ENCODE measurements at places on chromosomes 5 and 9.

- DNase-seq = no peak
These were observed 34.0 kb downstream of the CDK5RAP2 start for GRCh38 chr9:120545701-120546550.

DNA sequence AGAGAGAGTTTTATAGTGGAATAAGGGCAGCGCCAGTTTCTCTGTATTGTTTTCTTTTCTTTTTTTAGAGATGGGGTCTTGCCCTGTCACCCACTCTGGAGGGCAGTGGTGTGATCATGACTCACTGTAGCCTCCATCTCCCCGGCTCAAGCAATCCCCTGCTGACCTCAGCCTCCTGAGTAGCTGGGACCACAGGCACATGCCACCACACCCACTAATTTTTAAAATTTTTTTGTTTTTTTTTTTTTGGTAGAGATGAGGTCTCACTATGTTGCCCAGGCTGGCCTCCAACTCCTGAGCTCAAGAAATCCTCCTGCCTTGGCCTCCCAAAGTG lies 119.0 kb downstream of the PIK3R1 start:
- no peak for DNase-seq

DNA sequence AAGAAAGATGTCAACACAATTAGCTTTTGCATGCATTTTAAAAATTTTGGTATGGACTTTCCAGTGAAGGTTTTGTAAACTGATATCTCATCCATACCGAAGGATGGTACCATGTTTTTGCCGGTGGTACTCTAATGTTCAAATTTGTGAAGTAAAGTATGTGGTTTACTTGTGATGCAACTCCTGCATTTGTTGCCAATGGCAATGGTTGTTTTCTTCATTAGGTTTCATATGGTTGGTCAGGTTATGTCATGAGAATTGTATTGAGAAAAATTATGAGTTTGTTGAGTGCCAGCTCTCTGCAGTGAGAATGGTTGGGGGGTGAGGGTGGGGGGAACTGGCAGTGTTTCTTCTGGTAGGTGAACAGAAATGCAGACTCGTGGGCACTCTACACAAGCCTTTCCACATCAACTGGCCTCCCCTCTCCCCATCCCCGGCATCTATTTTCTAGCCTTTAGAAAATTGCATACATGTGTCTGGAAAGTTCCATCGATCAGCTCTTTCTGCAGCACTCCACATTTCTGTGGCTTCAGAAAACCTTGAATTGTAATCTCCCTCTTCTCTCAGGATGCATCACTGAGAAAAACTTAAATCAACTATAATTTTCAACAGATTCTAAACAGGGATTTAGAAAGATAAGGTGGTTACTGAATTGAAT lies 107.7 kb downstream of the PDE4D start:
- no peak for DNase-seq

DNA sequence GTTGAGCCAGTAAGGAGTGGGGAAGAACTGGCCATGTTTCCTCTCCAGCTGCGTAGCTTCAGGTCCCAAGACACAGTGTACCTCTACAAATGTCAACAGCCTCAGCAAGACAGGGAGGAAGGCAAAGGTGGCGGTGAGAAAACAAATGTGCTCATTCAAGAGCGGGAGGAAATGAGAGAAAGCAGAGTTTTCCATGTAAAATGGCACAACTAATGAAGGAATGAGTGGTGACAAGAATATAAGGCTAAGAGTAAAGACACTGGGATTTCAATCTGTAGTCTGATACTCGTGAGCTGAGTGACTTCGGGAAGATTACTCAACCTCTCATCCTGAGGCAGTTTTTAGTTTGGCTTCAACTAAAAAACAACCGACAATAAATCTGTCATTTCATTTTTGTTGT lies 67.6 kb downstream of the DPYSL3 start:
- no peak for DNase-seq

DNA sequence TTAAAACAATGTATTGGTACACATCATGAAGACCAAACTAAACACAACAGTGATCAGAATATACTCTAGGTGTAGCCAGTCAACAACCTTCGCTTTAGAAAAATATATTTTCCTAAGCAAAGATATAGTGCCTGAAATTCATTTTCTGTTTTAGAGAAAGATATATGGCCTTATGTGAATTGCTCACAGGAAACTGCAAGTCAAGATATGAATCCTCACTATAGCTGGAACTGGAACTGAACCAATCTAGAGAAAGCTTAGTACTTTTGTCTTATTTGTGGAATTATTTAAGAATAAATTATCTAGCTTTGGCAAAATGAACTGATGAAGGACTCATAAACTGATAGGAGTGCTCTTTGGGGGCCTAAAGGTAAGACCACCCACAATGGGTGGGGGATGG lies 27.3 kb downstream of the GZMK start:
- no peak for DNase-seq

DNA sequence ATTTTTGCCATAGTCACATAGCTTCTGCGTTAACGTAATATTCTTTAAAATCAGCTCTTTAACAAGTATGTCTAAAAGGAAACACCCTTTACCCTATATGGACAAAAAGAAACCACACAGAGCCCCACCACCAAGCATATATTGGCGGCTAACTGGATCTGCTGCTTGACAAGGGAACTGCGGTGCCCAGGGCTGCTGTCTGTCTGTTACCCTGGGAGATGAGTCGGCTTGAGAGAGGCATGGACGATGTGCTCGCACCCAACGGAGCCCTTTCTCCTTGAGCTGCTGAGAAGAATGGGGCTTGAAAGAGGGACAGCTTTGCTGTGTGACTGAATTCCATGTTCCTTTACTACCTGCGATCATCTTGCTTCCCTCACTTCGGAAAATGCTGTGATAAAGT lies 158.6 kb upstream of the SHB start:
- no peak for DNase-seq

GRCh38 chr9:120307599-120307998 lies 272.4 kb downstream of the CDK5RAP2 start:
- no peak for DNase-seq

GRCh38 chr5:31449962-31450361 lies 81.9 kb downstream of the DROSHA start:
- no peak for DNase-seq

GRCh38 chr5:40078898-40079575 lies 600.7 kb upstream of the PTGER4 start:
- no peak for DNase-seq

DNA sequence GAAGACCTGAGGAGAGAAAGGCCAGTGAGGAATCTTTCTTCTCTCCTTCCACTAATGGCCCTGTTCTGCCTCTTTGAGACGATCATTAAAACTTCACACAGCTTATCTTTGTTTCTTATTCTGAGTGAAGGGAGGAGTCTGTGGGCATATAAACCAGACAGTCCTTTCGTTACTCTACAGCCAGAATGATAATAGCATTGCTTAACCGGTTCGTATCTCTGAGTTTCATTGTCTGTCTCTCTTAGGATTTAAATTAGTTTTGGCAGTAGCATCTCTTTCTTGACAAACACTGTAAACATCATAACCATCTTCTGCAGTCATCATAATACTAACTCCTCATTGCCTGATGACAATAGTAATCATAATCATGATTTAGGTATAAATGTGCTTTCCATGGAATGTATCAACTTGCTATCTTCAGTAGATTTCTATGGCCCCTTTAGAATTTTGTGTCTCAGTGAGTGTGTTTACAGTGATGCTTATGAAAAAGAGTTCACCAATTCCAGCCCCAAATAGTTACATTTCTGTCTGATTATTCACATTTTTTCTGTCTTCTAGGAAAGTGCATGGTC lies 618.8 kb upstream of the KLF4 start:
- DNase-seq = no peak

DNA sequence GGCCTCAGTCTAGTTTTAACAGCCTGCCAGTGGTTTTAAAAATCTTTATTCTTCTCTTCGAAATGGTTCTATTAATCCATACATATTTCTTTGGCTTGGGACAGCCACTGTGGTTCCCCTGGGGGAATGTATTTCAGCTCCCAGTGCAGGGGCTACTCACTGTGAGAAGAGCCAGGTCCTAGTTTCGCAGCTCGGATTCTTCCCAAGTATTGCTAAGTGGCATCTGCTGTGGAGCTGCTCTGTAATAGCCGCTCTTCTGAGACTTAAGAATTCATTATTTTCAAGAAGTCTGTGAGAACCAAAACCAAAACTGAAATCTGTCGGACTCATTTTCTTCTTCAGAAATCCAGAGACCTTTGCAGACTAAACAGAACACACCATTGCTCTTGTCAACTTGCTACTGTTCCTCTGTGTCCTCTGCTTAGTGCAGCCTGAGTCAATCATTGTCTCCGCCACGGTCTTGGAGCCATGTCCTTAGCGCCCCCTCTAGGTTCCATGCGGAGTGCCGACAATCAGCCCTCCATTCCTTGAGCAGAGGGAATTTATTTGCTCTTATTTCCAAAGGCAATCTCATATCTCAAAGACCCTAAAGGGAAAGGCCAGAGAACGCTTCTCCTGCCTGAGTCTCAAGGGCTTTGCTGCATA lies 478.2 kb downstream of the SPATA31D1 start:
- no peak for DNase-seq

GRCh38 chr5:157592594-157592993 lies 17.0 kb upstream of the ADAM19 start:
- DNase-seq = no peak

DNA sequence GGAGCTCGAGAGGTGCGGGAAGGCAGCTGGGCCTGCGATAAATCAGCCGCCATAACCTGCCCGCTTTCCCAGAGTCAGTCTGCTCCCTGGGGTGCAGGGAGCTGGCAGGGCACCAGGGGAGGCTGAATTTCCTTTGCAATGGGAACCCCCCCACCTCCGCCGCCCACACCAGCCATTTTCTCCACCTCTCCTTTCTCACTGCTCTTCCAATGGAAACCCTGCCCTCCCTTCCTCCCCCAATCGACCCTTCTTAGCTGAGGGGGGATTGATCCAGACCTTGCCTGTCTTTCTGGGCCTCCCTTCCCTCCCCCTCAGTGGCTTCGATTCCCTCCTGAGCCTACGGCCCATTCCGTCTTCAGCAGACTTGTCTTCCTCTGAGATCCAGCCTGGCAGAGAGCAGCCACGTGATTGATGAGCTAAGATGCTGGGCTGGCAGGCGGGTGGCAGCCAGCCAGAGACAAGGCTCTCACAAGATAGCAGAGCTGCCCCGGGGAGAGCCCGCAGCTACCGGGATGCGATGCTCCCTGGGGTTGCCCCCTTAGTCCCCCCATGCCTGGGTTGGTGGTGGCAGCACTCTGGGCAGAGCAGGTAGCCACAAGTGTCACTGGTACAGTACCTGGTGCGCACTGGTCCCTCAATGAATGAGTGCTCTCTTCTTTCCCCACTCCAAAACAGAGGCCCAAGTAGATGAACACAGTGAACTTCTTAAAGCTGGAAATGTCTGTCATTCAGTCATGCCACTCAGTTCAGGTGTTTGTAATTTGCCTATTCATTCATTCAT lies 53.7 kb upstream of the FABP6 start:
- peak; percentile 76 for DNase-seq

DNA sequence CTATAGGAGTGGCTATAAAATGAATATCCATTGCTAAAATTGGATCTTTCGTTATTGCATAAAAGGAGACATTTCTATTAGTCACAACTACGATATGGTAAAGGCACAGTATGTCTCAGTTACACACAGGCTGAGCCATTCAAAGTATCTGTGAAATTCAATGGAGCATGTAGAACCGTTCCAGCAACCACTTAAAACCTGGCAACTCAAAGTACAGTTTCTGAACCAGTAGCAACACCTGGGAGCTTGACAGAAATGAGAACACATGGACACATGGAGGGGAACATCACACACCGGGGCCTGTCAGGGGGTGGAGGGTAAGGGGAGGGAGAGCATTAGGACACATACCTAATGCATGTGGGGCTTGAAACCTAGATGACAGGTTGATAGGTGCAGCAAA lies 15.4 kb downstream of the POC5 start:
- no peak for DNase-seq

DNA sequence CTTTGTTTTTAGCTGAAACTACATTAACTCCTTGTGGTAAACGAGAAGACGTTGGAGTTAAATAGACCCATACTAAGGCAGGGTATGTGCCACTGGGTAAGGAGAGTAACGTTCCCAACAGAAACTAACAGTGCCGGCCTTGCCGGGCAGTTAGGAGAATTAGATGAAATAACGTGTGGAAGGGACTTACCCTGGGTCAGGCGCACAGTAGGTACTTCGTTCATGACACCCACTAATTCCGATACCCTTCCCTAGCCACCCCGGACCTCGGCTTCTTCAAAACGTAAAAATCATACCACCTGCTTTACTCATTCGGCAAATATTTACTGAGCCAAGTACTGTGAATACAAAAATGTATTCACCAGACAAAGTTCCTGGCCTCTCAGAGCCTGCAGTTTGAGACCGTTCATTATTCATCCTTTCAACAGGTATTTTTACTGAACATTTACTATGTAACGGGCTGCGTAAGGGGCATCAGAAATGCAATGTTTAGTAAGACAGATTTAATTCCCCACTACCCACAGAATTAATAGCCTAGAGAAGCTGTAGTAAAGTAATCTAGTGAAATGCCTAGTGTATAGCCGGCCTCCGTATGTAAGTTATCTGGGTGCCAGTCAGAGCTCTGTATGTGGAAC lies 3.2 kb upstream of the SMIM23 start:
- DNase-seq = no peak

DNA sequence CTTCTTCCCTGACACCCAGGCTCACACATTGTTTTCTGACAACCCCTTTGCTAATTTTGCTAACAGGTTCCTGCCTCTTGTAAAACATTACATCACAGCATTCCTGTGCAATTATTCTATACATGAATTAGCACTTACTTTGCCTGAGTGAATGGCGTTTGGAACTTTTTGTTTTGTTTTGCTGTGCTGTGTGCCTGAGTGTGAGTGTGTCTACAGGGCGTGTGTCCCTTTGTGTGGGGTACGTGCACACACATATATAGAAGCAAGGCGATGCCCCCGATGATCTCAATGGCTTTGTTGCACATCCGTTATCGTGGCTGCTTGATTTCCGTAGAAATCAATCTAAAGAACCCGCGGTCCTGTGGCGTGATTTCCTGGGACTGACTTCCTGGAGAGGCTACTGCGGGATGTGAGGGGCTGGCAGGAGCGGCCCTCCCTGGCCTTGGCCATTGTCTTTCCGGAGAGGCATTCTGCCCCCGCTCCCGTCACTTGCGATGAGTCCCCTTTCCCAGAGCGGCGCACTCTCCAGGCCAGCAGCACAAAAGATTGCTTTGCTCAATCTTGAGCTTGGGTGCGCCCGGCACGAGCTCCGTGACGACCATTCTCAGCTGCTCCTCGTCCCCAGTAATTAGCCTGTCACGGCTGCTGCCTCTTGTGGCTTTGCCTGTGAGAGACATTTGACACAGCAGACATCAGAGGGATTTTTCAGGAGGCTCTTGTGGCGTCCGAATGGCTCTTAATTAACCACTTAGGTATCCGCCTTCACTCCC lies 398.1 kb upstream of the IRX1 start:
- DNase-seq = peak; percentile 99

DNA sequence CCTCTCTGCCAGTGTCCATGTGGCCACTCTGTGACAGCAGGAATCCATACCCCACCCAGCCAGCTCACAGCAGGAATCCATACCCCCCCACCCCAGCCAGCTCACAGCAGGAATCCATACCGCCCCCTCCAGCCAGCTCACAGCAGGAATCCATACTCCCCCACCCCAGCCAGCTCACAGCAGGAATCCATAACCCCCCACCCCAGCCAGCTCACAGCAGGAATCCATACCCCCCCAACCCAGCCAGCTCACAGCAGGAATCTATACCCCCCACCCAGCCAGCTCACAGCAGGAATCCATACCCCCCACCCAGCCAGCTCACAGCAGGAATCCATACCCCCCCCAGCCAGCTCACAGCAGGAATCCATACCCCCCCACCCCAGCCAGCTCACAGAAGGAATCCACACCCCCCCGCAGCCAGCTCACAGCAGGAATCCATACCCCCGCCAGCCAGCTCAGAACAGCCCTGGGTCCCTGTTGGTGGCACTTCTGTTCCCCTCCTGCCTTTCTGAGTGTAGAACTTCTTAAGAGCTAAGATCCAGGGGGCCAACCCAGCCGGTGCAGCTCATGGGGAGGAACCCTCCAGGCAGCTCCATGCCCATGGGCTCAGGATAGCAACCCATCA lies 8.4 kb upstream of the RXRA start:
- no peak for DNase-seq

All from NCI-H524 (cell line).